Panc1 (cell line): ENCODE measurements at places on chromosomes 12 and 14.

GRCh38 chr14:71013551-71014192 lies 106.4 kb downstream of the PCNX1 start:
- H3K36me3 ChIP-seq: no peaks in the 10 kb centered on the region; the same call in 1 of the 2 replicates
- no peaks in the 10 kb centered on the region for H3K27me3 ChIP-seq
- no peak overlapping the region for H3K27ac ChIP-seq

GRCh38 chr14:34676516-34677211 lies 37.7 kb downstream of the CFL2 start:
- H3K4me1 ChIP-seq: peaks cover 22% of the 10 kb centered on the region
- no peak overlapping the region for H3K4me3 ChIP-seq
- H3K27me3 ChIP-seq: no peaks in the 10 kb centered on the region
- H3K27ac ChIP-seq: peak overlapping the region; percentile 87

DNA sequence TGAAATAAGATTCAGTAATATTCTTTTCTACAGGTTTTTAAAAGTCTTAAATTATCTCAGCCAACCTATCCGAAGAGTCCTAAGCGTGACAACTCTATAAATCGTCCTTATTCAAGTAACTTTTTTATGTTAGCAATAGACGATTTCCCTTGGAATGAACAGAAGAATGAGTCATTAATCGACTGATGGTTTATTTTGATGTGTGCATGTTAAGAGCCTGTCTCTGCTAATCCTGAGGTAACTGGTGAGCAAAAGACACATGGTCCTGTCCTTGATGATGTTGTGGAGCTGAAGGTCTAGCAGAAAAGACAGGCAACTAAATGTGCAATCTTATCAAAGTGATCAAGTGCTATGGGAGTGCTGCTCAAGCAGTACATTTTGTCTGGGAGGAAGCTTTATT lies 80.4 kb downstream of the DAAM1 start:
- H3K4me3 ChIP-seq: no peak overlapping the region
- DNase-seq: no peak
- no peak overlapping the region for H3K27ac ChIP-seq
- no peaks in the 10 kb centered on the region for H3K27me3 ChIP-seq
- no peaks in the 10 kb centered on the region for H3K4me1 ChIP-seq
- no peaks in the 10 kb centered on the region for H3K36me3 ChIP-seq

DNA sequence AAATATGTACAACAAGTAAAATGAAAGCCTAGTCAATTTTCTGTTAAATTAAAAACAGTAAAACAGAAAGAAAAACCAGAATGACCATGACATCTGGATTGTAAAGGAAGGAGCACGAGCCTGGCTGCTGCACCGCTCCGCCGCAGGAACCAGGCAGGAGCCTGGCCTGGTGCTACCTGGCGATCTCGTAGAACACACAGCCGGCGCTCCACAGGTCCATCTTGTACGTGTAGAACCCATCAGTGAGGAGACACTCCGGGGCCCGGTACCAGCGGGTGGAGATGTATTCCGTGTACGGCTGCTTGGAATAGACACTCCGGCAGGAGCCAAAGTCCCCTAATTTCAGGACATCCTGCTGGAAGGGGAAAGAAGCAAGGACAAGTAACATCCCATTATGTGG lies 54.3 kb downstream of the MOK start:
- no peaks in the 10 kb centered on the region for H3K36me3 ChIP-seq
- no peak for DNase-seq
- no peak overlapping the region for H3K27ac ChIP-seq
- no peak overlapping the region for H3K4me3 ChIP-seq
- no peaks in the 10 kb centered on the region for H3K4me1 ChIP-seq

GRCh38 chr12:66035288-66035966 lies 95.1 kb downstream of the LLPH start:
- H3K4me1 ChIP-seq: no peaks in the 10 kb centered on the region
- no peaks in the 10 kb centered on the region for H3K27me3 ChIP-seq
- no peak overlapping the region for H3K4me3 ChIP-seq
